AG08396 (cell line): ENCODE measurements at places on chromosomes 4 and X.

GRCh38 chr4:112808001-112808400 lies 171.1 kb downstream of the LARP7 start:
- no peak for DNase-seq

DNA sequence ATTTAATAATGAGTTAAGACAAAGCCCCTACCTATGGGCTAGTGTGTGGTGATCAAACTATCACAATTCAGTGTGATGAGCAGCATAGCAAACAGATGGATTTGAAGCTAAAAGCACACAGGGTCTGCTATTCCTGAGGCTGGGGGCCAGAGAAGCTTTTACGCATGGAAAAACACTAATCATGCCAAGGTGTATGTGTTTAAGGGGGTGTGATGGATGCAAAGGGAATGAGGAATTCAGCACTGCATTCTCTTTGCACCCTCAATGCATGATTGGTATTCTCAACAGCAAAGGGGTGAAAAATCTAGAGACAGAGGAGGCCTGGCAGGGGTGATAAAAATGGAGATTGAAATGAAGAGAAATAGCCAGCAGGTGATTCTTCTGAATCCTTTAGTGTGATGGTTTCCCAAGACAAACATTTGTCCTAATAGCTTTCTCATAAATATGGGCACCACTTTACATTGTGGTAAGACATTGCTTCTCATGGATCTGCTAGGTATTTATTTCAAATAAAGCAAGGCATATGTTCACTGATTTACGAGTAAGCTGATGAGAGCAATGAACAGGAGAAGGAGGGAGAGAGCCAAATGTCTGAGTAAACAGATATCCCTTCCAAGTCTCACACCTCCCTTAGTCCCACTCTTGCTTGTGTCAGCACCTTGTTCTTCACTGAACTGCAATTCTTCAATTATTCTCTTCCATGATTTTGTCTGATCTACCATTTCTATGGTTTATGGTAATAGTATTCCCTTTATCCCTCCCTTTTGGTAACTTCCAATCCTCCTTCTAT lies 15.7 kb downstream of the C1QTNF7 start:
- DNase-seq: no peak

GRCh38 chr4:1403591-1404572 lies 2.4 kb downstream of the NKX1-1 start:
- DNase-seq: peak; percentile 36

GRCh38 chr4:7811536-7812191 lies 128.0 kb downstream of the AFAP1 start:
- peak; percentile 56 for DNase-seq

GRCh38 chr4:48904101-48904500 lies 2.5 kb downstream of the OCIAD2 start:
- no peak for DNase-seq

- no peak for DNase-seq
Measured at GRCh38 chrX:40552768-40553167, 28.0 kb upstream of the ATP6AP2 start.

DNA sequence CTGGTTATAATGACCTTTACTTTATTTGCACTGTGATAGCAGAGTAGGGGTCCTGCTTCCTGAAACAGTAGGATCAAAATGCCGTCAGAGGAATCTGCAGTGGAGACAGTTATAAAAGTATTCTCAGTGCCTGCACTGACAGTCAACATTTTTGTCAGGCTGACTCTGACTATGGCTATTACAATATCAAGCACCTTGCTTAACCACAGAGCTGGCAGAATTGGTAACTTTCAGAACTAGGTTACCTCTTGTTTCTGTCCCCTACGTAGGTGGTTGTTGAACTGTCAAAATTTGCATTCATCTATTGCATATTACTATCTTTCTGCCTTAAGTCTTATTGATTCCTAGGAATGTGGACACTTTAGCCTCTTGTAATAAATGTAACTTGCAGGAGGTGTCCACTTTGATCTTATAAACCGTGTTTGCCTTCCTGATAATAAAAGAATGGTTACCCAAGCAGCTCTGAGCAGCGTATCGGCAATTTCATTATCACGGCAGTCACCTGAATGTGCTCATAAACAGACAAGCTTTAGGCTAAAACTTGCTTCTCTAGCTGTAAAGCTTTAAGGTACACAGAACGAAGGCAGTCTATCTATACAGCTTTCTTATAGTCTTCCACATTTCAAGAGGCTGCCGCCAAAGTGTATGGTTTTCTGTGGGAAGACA lies 353.0 kb upstream of the GALNT7 start:
- DNase-seq: no peak

GRCh38 chr4:176791591-176792325 lies 964 bp downstream of the VEGFC start:
- peak; percentile 39 for DNase-seq

DNA sequence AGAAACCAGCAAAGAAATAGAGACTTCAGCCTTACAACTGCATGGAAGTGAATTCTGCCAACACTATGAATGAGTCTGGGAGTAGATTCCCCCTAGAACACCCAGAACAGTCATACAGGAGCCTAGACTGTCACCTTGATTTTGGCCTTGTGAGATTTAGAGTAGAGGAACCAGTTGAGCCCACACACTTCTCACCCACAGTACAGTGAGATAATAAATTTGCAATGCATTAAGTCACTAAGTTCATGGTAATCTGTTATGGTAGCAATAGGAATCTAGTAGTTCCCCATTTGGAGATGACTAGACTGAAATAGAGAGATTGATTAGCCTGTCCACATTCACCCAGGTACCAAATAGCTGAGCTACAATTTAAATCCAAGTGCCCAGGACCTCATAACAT lies 59.0 kb downstream of the FAM13A start:
- DNase-seq: no peak

- DNase-seq: no peak
Measured at GRCh38 chr4:173448608-173449379, 49.9 kb upstream of the SCRG1 start.

- DNase-seq: no peak
Measured at GRCh38 chrX:3771766-3772165, 58.3 kb upstream of the PRKX start.

DNA sequence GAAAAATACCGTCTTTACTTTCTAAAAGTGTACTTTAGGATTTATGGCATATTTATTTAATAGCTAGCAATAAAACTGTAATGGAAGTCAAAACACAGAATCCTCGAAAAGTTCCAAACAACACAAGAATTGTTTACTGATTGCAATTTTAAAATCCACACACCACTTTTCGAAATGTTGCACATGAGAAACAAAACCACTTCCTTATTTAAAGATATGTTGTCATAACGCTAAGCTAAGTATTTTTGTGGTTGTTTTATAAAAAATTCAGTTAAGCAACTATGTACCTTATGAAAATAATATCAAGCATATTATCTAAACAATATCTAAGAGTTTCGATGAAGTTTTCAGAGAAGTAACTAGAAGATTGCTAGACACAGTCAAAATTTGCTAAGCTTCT lies 344 bp downstream of the TMPRSS11D start:
- no peak for DNase-seq

- DNase-seq: no peak
Measured at GRCh38 chr4:23412701-23413100, 477.1 kb downstream of the PPARGC1A start.

- no peak for DNase-seq
Measured at GRCh38 chr4:58849026-58849425, 1738.8 kb upstream of the IGFBP7 start.

DNA sequence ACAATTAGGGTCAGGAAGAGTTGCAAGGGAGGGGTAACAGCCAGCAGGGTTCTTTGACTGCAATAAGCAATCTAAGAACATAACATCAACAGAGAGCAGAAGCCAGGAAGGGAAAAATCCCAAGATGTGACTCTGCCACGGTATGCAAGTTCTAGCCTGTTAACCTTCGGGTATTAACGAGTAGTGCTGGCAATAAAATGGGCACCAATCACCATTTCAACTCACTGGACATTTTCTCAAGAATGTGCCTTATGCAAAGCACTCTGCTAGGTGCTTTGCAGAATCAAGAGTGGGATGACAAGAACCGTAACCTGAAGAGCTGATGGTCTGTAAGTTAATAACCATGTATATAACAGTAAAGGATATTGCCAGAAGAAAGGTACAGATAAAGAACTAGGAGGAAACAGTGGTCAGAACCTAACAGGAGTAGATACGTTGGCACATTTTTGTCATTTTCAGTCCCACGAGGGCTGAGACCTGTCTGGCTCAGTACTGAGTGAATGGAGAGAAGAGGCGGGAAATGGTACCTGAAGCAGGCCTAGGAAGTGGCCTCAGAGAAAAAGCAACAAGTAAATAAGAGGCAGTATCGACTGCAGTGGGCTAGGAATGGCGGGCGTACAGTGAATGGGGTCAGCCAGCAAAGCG lies 2.7 kb downstream of the ELOVL6 start:
- peak; percentile 8 for DNase-seq

DNA sequence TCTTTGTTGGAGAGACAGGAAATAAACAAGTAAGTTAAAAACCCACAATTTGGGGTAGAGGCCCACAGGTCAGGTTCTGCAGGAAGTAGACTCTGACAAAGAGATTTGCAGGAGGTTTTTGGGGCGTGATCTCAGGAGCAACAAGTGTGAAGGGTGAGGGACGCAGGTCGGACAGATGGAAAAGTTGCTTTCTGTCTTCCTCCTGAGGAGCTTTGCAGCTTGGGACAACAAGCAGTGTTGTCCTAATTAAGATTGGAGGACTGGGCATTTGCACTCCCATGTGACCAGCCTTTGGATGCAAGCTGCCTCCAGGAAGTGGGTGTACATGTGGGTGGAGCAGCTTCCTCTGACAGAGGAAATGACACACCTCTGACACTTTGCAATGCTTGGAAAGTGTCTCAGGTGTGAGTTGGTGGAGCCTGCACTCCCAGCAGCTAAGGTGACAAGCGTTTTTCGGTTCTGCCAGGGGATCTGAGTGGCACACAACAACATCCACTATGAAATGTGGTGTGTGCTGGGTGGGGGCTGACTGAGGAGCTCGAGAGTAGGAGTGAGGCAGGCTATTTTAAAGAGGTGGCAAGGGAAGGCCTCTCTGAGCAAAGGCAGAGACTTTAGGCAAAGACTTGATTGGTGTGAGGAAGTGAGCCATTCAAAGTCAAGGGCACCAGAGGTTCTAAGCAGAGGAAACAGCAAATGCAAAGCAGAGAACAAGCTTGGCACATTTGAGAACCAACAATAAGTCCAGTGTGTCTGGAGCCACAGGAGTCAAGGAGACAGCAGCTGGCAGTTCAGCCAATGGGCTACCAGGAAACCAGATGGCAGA lies 339.8 kb upstream of the GATB start:
- no peak for DNase-seq

DNA sequence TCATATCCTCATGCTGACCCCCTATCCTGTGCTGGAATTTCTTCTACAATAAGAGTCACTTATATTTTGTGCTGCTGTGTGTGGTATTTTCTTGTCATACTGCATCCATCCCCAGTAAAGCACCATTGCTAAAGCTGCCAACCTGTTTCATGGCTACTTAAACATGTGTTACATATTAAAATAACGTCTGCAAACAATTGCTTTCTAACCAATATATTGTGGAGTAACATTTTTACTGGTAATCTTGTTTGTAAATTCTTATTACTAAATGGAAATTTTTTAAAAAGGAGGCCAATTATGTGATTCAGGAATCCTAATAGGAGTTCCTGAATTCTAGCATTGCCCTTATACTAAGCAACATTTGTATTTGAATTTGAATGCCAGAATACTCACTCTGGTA lies 160.3 kb upstream of the VEGFC start:
- no peak for DNase-seq

GRCh38 chrX:49172280-49172780 lies 632 bp downstream of the PLP2 start:
- peak; percentile 68 for DNase-seq

- DNase-seq: no peak
Measured at GRCh38 chr4:74127745-74128144, 28.8 kb upstream of the CXCL2 start.

DNA sequence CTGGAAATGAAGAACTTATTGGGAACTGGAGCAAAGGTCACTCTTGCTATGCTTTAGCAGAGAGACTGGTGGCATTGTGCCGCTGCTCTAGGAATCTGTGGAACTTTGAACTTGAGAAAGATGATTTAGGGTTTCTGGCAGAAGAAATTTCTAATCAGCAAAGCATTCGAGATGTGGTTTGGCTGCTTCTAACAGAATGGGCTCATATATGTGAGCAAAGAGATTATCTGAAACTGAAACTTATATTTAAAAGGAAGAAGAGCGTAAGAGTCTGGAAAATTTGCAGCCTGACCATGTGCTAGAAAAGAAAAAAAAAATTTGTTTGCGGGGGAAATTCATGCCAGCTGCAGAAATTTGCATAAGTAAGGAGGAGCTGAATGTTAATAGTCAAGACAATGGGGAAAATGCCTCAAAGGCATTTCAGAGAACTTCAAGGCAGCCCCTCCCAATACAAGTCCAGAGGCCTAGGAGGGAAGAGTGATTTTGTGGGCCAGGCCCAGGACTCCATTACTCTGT lies 35.9 kb upstream of the PAPSS1 start:
- no peak for DNase-seq

DNA sequence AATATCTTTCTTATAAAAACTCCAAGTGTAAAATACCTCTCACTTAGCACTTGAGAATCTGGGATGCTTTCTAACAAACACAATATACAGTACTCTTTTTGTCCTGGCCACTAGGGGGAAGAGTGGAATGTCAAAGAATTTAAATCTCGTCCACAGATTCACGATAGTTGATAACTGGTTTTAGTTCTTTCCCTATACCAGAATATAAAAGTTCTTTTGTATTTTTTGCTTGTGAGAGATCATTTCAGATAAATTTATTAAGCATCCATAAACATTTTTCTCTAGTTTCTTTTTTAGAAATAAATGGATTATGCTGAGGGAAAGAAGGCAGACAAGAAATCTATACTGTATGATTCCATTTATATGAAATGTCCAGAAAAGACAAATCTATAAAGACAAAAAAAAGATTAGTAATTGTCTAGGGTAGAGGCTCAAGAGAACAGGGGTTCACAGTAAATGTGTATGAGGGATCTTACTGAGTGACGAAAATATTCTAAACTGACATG lies 50.4 kb downstream of the MGARP start:
- DNase-seq: peak; percentile 25

GRCh38 chrX:47206316-47206715 lies 12.2 kb upstream of the CDK16 start:
- no peak for DNase-seq

DNA sequence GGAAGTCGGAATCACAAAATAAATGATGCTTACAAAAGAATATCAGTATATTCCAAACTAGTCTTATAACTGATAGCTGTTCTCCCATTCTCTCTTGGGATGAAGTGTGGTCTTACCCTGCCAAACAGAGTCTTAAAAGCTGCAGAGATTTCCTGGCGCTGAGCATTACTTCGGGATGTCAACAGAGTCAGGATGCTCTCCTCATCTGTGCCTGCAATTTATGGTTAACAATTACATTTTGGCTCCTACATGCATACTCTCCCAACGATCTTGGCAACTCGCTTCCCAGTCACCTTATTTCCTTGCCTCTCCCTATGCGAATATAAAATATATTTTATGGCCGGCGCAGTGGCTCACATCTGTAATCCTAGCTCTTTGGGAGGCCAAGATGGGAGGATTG lies 12.2 kb downstream of the ANXA5 start:
- DNase-seq: no peak

DNA sequence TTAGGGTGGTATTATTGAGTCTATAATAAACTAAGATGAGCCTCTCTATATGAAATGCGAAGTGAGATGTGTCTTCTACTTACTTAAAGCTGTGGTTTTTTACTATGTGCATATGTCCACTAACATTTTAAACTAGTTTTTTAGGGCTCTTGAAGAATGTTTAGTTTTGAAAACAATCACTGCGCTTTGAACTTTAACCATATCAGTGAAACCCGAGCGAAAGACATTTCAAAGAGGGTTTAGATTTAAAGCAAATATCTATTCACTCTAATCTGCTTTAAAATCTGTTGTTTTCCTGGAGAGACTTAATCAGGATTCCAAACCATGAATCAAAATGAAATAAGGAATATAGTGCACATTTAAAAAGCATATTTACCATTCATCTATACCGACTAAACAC lies 24.8 kb upstream of the SLC7A11 start:
- no peak for DNase-seq
